ENCODE measurements at places on chromosomes 16 and 17.

DNA sequence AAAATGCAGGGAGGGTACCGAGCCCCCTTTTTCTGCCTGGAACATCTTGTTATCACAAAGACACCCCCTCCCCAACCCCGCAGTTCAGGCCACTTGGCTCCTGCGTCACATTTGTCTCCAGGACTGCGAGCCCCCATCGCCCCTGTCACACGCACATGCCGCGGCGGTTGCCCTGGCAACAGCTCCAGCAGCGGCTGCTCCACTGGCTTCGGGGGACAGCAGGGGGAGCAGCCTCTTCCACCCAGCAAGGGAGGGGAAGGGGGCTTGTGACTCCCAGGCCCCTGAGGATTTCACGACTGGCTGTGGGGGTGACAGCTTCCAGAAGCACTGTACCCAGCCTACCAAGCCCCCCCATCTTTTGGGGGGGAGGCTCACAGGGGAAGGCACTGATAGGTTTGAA lies 2.6 kb downstream of the BAIAP3 start:
- H3K4me3 ChIP-seq: no peak overlapping the region
- peaks cover 11% of the 10 kb centered on the region for H3K27me3 ChIP-seq
- H3K36me3 ChIP-seq: no peaks in the 10 kb centered on the region
- DNase-seq: no peak
- H3K27ac ChIP-seq: no peak overlapping the region
- H3K4me1 ChIP-seq: peaks cover 29% of the 10 kb centered on the region

GRCh38 chr16:73313950-73314349 lies 266.0 kb upstream of the ZFHX3 start:
- H3K27ac ChIP-seq: no peak overlapping the region
- no peaks in the 10 kb centered on the region for H3K27me3 ChIP-seq
- no peak overlapping the region for H3K4me3 ChIP-seq

DNA sequence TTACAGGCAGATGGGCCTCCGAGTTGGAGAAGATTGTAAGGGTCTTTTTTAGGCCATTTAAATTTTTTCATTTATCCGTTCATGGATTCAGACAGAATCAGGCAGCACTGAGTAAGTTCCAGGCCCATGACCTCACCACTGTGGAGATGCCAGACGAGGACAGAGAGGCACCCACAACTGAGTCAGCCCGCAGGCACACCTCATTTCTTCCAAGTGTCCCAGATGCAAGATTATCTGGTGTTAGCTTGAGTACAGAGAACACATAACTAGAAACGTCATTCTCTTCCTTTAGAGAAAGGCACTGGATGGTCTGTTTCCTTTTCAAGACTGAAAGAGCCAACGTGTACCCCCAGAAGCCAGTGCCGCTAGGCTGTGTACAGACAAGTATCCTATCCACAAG lies 16.9 kb downstream of the CLEC16A start:
- no peaks in the 10 kb centered on the region for H3K27me3 ChIP-seq
- no peaks in the 10 kb centered on the region for H3K36me3 ChIP-seq
- H3K4me3 ChIP-seq: no peak overlapping the region
- DNase-seq: no peak
- peak overlapping the region; percentile 66 for H3K27ac ChIP-seq

DNA sequence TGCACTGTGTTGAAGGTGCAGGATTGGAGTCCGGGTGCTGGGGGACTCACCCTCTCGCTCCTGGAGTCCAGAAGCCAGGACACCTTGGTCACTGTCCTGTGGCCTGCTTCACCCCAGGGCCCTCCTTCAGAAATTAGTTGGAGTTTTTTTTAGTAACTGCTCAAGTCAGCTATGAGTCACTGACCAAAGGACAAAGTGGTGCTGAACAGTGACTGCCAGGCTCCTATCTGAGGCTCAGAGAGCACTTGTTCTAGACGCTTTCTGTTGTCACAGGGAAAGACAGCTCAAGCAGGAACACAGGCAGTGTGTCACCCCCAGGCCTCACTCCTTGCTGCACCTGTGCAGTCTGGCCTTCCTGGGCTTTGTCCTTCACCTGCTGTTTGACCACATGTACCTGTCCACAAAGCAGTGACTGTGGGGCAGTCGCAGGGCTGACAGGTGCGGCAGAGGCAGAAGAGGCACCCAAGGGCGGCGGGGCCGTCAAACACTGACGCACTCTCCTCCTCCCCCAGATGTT lies 4.1 kb upstream of the FAAP100 start:
- H3K36me3 ChIP-seq: no peaks in the 10 kb centered on the region
- DNase-seq: no peak
- peaks cover 17% of the 10 kb centered on the region for H3K4me1 ChIP-seq
- H3K4me3 ChIP-seq: no peak overlapping the region
- no peaks in the 10 kb centered on the region for H3K27me3 ChIP-seq
